Stimulated activated CD8-positive, alpha-beta memory T cell treated with anti-CD3 and anti-CD28 coated beads, Interleukin-7, amount 100 ng/mL, for 1 hour (primary cell): ENCODE measurements at places on chromosomes 1 and 21.

GRCh38 chr1:111197598-111198284 lies 2.7 kb downstream of the DENND2D start:
- DNase-seq, result no peak

GRCh38 chr1:174324939-174325338 lies 122.8 kb upstream of the GPR52 start:
- DNase-seq, result no peak

GRCh38 chr21:38920631-38921398 lies 115.1 kb downstream of the ETS2 start:
- no peak for DNase-seq

GRCh38 chr21:40053007-40053406 lies 185.8 kb downstream of the PCP4 start:
- DNase-seq, result no peak

GRCh38 chr21:43196826-43197225 lies 28.0 kb downstream of the CRYAA start:
- no peak for DNase-seq

DNA sequence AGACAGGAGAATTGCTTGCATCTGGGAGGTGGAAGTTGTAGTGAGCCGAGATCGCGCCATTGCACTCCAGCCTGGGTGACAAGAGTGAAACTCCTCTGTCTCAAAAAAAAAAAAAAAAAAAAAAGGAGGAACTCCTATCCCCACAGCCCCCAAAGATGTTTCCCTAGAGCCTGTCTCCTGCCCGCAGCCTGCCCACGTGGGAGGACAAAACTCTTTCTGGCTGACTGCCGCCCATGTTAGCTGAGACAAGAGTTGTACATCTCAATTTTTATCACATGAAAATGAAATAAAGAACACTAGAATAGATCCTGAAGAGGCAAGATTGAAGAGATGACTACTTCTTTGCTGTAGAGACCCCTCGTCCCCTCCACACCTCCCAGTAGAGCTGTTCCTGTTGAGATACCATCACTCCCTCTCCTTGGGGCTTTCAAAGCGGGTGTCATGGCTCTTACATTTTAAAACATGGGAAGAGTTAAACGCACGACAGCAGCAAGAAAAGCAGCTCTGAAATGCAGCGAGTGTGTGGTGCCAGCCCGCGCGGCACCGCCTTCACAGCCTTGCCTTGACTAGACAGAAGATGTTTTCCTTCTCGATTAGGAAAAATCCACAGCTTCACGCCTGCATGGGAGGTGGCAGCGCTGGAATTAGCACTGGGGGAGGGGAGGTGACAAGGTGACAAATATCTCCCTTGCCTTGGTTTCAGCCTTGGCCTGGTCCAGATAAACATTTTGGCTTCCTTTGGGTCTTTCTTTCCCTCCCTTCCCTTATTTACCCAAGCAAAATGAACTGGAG lies 253.4 kb upstream of the CSF3R start:
- no peak for DNase-seq
